ENCODE measurements at places on chromosomes 1 and 21. TPM values are rescaled to one million over a fixed set of nuclear protein-coding genes. Genes with fewer than 3 reads are reported as not detected.

- peaks cover 7% of the 10 kb centered on the region for H3K36me3 ChIP-seq
- H3K27ac ChIP-seq, result no peak overlapping the region
- H3K4me3 ChIP-seq, result no peak overlapping the region
- DNase-seq, result no peak
- H3K4me1 ChIP-seq, result peaks cover 10% of the 10 kb centered on the region
Observed at GRCh38 chr1:46553506-46553905, 2.1 kb upstream of the KNCN start.

GRCh38 chr1:111852261-111852721, 96.6 kb downstream of the DDX20 start:
- no peak for DNase-seq
- H3K36me3 ChIP-seq, result no peaks in the 10 kb centered on the region
- H3K4me1 ChIP-seq, result no peaks in the 10 kb centered on the region

- H3K36me3 ChIP-seq, result no peaks in the 10 kb centered on the region
- H3K27ac ChIP-seq, result no peak overlapping the region
- no peaks in the 10 kb centered on the region for H3K27me3 ChIP-seq
- no peak overlapping the region for H3K4me3 ChIP-seq
Observed at GRCh38 chr1:205015241-205015640, 27.8 kb upstream of the CNTN2 start.

- DNase-seq, result no peak
- H3K4me3 ChIP-seq, result no peak overlapping the region
- no peaks in the 10 kb centered on the region for H3K36me3 ChIP-seq
- H3K27ac ChIP-seq, result no peak overlapping the region
- H3K27me3 ChIP-seq, result no peaks in the 10 kb centered on the region
Observed at GRCh38 chr1:6378096-6378746, 15.3 kb downstream of the ACOT7 start.

DNA sequence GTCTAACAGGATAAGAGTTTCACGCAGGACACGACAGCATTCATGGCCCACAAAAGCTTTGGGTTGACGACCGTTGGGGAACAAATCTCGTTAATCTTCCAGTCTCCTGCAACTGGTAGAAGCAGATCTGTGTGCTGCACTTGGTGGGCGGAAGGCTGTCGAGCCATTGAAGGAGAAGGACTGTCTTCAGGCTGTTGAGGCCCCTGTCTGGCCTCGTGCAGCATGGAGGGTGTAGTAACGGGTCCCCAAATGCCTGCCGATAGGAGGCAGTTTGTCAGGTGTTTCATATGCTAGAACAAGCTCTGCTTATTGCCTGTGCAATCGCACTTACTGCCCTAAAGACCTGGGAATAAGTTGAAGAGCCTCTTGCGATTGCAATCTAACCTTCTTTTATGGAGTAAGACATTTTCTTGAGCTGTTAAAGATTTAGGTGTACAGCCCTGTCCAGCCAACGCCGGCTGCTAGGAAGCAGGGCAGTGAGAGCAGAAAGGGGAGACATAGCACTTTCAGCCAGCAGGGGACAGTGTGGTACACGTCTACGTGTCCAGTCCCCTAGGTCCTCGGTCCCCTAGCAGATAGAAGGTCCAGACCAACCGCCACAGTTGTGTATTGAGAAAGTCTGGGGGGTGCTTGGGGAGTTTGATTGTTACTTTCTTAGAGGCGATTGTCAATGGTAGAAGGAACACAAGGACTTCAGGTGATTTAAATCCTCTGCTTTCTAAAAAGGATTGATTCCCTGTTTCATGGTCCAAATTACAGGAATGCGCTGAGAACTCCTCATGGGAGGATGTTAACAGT, 102.3 kb upstream of the TMPRSS2 start:
- no peaks in the 10 kb centered on the region for H3K4me1 ChIP-seq
- no peak for DNase-seq
- H3K27me3 ChIP-seq, result peaks cover 53% of the 10 kb centered on the region
- no peak overlapping the region for H3K4me3 ChIP-seq

DNA sequence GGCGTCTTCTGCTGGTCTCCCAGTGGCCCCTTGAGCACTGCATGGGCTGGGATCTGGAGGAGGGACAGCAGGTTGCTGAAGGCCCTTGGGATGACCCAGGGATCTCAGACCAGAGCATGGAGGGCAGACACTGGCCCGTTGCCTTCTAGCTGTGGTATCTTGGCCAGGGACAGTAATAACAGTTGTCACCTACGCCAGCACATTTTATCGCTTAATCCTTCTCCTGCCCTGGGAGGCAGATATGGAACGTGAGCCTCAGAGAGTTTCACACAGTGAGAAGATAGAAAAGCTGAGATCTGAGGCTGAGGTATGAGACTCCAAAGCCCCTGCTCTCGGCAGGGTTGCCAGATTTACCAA, 40.1 kb upstream of the RD3 start:
- no peaks in the 10 kb centered on the region for H3K27me3 ChIP-seq
- no peak for DNase-seq
- H3K4me1 ChIP-seq, result peaks cover 12% of the 10 kb centered on the region
- H3K27ac ChIP-seq, result no peak overlapping the region
- H3K36me3 ChIP-seq, result no peaks in the 10 kb centered on the region
- no peak overlapping the region for H3K4me3 ChIP-seq

DNA sequence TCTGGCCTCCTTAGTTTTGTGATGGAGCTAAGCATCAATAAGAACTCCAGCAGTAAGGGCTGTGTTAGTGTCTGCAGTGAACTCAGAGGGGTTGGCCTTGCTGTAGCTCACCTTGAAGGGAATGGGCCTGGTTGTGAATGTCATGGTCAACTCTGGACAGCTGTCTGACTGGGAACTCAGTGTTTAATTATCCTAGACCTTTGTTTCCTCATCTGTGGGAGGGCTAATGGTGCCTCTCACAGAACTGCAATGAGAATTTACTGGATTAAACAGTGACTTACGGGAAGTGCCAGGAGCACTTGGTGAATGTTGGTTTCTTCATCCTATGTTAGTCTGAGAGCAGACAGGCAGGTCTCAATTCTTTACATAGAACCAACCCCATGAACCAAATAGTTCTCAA, 23.7 kb downstream of the HMGCS2 start:
- H3K36me3 ChIP-seq, result peaks cover 9% of the 10 kb centered on the region
- peaks cover 8% of the 10 kb centered on the region for H3K4me1 ChIP-seq
- no peak overlapping the region for H3K27ac ChIP-seq
- no peak overlapping the region for H3K4me3 ChIP-seq
- DNase-seq, result no peak

DNA sequence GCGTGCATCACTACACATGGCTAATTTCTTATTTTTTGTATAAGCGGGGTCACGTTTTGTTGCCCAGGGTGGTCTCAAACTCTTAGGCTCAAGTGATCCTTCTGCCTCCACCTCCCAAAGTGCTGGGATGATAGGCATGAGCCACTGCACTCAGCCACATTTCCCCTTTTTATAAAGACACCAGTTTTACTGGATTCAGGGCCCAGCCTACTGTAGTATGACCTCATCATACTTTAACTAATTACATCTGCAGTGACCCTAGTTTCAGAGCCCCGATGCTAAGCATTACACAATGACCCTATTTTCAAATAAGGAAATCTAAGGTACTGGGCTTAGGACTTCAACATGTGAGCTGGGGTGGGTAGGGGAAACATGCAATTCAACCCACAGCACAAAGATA, 31.8 kb upstream of the ENAH start:
- no peak overlapping the region for H3K4me3 ChIP-seq
- H3K36me3 ChIP-seq, result no peaks in the 10 kb centered on the region
- H3K27me3 ChIP-seq, result peaks cover 9% of the 10 kb centered on the region

DNA sequence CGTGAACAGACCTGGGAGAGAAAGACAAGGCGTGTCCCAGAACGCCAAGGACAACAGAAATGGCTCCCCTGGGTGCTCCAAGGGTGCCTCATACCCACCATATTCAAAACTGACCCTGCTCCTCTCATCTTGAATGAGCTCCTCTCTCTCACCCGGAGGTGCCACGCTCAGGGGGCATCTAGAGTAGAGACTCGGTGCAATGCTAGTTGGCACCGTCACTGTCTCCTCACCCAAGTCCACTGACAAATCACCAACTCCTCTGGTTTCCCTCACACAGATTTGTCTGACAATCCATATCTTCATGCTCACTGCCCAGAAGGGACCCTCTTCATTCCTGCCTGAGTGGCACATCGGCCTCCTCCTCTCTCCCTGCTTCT, 5.0 kb downstream of the TMEM125 start:
- H3K27ac ChIP-seq, result peak overlapping the region; percentile 97
- H3K36me3 ChIP-seq, result peaks cover 10% of the 10 kb centered on the region
- H3K4me1 ChIP-seq, result peaks cover 27% of the 10 kb centered on the region
- DNase-seq, result no peak
- peak overlapping the region; percentile 52 for H3K4me3 ChIP-seq

DNA sequence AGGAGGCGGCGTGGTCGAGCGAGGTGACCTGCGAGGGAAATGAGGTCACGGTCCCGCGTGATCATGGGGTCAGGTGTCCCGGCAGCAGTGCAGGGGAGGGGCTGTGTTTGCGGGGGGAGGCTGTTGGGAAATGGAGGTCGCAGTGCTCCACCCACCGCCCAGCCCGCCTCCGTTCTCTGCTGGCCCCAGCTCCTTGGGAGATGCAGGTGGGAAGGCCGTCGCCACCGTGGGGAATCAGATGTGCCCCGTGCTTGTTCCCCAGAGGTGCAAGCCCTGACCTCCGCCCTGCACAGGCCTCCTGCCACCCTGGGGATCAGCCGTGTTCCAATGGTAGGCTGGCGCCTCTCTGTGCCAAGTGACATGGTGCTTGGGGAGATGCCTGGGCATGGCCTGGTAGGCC, 95.7 kb downstream of the PRDM16 start:
- no peak overlapping the region for H3K4me3 ChIP-seq
- H3K27me3 ChIP-seq, result peaks cover 5% of the 10 kb centered on the region
- DNase-seq, result no peak
- H3K4me1 ChIP-seq, result peaks cover 3% of the 10 kb centered on the region

DNA sequence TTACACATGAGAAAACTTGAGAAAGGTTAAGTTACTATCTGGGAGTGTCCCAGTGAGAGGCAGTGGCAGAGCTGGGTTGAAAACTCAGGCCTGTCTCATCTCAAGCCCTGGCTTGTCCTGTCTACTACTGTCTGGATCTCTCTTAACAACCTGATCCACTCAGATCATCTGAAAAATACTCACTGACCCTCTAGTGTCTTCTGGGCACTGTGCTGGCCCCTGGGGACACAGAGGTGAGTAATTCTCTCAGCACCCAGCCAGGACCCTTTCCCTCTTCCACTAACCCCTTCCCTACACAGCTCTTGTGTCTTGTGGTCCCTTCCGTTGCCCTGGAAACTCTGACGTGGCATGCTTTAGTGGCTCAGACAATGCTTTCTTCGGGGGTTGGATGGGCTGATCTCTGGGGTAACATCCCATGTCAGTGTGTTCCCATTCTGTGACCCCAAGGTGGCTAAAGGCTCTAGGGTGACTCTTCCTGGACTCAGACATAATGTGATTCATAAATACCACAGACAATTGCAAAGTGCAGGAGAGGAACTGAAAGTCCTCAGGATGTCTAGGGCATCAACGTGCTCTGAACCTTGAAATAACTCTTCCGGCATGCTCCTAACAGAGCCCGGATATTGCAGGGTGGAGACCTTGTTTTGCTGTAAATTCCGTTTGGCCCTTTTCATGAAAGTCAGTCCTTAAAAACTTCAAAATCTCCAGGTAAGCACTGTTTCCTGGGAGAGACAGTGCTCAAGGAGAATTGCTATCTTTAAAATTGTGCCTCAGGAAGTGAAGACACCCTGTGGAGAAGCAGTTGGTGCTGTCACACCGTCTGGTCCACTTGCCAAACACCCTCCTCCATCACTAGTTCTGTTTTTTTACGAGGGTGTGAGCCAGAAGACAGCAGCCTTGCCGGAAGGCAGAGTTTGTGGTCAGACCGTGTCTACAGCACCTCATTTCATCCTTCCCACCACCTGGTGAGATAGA, 4.0 kb downstream of the SHISAL2A start:
- H3K4me3 ChIP-seq, result peak overlapping the region; percentile 85
- H3K27me3 ChIP-seq, result no peaks in the 10 kb centered on the region
- H3K27ac ChIP-seq, result peak overlapping the region; percentile 99
- peaks cover 85% of the 10 kb centered on the region for H3K4me1 ChIP-seq
- H3K36me3 ChIP-seq, result peaks cover 5% of the 10 kb centered on the region

GRCh38 chr1:39886757-39887231, 3.5 kb upstream of the TRIT1 start:
- no peaks in the 10 kb centered on the region for H3K36me3 ChIP-seq
- no peaks in the 10 kb centered on the region for H3K27me3 ChIP-seq
- H3K4me3 ChIP-seq, result no peak overlapping the region

DNA sequence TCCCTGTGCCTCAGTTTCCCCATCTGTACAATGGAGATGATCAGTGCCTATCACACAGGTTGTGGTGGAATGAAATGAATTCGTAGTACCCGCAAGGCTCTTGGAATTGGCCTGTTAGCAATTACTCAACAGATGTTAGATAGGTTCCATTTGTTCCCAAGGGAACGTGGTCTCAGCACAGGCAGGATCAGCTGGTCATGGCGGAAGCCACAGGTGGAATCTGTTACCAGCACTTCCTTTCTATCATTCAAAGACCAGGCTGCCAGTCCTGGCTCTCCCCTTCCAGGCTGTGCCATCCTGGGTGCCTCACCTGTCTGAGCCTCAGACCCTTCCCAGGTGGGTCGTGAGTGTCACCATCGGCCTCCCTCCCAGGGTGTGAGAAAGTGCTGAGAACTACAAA, 61.5 kb downstream of the FBXO2 start:
- DNase-seq, result no peak
- peaks cover 23% of the 10 kb centered on the region for H3K27me3 ChIP-seq
- H3K36me3 ChIP-seq, result no peaks in the 10 kb centered on the region
- H3K27ac ChIP-seq, result no peak overlapping the region

DNA sequence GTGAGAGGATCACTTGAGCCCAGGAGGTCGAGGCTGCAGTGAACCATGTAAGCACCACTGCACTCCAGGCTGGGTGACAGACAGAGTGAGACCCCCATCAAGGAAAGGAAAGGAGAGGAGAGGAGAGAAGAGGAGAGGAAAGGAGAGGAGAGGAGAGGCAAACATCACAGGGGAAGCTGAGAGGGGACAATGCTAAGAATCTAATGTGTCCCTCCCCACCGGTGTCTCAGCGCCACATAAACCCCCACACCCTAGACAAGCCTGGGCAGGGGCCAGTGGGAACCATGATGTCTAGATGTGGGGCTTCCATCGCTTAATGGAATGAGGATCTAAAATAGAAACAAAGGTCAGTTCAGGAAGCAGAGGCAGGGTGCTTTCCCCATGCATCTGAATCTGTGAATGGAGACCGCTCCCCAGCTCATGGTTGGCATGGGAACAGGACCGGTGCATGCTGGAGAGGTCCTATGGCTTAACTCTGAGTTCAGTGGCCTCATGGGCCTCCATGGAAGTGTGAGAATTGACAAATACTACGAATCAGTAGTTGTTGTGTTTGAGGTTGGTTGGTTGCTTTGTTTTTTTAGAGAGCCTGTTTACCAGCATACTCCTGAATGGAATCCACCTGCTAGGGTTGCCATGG, 16.3 kb upstream of the LAPTM5 start:
- no peak overlapping the region for H3K4me3 ChIP-seq
- H3K27me3 ChIP-seq, result no peaks in the 10 kb centered on the region
- DNase-seq, result no peak
- no peak overlapping the region for H3K27ac ChIP-seq
- no peaks in the 10 kb centered on the region for H3K36me3 ChIP-seq
- peaks cover 14% of the 10 kb centered on the region for H3K4me1 ChIP-seq

Gene MRPS21
- 82.1 TPM for polyA plus RNA-seq

Gene GPR25
- 0.94 TPM for polyA plus RNA-seq

Gene SLC35F3
- 0.06 TPM for polyA plus RNA-seq

Gene GJB4
- polyA plus RNA-seq, result not detected

Gene KRTAP19-1
- polyA plus RNA-seq, result not detected

Gene BNIPL
- 0.15 TPM for polyA plus RNA-seq

Gene ANKRD45
- polyA plus RNA-seq, result not detected

All from naive thymus-derived CD8-positive, alpha-beta T cell (primary cell).